ENCODE measurements at places on chromosomes 1 and 21.

GRCh38 chr1:119974013-119974412, 77.7 kb upstream of the ADAM30 start:
- DNase-seq = no peak

DNA sequence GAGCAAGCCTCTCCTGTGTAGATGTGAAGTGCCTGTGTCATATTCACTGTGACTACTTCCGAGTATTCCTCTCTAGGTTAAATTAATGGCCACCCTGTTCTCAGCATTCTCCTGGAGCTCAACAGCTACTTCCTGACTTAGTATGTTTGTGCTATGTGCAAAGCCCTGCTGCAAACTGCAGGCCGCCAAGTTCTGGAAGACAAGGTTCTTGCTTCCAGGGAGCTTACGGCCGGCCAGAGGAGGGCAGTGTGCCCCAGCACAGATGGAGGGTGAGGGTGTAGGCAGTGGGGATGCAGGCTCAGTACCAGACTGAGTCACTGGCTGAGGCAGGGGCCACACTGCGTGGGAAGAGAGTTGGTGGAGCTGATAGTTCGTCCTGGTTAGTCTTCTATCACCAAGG, 43.2 kb downstream of the ELK4 start:
- peak; percentile 14 for DNase-seq

DNA sequence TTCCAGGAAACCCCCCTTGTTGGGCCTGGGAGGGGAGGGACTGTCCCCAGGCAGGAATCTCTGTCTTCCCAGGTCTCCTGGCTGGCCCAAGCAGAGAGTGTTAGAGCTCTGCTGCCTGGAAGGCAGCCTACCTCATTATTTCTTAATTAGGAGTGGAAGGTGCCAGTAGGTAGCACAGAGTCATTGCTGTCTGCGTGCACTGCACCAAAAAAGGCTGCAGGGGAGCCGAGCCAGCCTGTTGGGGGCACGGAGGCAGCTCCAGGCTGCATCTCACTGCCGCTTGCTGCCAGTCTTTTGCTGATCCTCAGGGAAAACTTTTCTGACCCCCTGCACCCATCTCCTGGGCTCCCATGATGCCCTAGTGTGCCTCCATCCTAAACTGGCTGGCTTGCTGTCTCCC, 58.1 kb downstream of the LRRN2 start:
- no peak for DNase-seq

DNA sequence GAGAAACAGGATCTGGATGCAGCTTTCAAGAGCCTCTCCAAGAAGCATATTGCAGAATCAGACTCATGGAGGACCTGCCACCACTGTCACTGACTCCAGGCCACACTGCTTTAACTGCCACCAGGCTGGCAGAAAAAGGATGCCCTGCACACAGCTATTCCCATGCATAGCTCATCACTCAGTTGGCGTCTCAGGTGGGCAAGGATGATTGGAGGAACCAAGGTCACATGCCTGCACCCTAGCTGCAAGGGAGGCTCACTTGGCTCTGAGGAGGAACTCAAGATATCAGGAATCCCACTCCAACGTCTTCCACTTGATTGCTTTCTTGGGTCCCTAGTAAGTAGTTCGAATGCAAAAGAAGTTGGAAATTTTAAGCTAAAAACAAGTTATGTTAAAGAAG, 19.6 kb upstream of the SPOCD1 start:
- no peak for DNase-seq

- DNase-seq = no peak
Measured at GRCh38 chr1:202203238-202204039, 9.8 kb downstream of the LGR6 start.

DNA sequence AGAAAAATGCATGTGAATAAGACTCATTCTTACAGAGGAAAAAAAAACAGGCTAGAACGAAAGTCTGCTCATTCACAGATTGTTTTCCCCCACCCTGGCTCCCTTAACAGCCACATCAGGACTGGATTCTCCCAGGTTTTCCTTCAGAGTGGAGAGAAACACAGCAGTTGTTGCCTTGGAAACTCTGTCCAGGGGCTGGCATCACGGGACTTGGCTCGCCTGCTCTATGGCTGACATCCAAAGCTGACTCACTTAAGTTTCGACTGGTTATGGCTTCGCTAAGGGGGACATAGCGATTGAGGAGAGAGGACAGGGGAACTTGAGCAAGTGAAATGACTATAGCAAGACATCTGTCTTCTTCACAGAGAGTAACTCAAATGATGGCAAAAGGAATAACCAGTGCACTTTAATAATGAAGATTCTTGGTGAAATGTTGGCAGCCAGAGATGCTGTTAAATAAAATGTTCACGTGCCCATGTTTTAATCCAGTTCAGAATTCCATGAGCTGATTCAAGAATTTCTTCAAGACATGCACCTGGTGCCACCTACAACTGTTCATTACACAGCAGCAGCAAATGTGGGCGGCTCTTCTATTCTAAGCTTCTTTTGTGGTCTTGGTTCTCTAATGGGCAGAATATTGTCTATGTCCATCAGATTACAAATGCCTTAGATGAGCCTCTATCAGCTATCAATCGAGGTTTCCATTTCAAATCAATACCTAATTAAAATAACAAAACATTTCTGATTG, 21.8 kb downstream of the MIS18A start:
- DNase-seq = no peak

- DNase-seq = no peak
Measured at GRCh38 chr1:113605146-113605545, 154.1 kb downstream of the PHTF1 start.

DNA sequence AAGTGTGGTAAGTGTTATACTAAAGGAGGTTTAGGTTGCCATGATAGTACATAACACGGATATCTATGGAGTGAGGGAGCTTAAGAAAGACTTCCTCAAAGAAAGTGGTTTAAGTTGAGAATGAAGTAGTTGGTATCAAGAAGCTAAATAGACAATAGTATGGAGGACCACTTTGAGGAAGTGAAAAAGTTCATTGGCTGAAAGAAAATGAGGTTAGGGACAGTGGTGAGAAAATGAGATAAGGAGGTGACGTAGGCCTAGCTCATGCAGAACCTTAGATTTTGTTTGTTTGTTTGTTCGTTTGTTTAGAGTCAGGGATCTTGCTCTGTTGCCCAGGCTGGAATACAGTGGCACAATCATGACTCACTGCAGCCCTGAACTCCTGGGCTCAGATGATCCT, 72.2 kb upstream of the PPIH start:
- no peak for DNase-seq

DNA sequence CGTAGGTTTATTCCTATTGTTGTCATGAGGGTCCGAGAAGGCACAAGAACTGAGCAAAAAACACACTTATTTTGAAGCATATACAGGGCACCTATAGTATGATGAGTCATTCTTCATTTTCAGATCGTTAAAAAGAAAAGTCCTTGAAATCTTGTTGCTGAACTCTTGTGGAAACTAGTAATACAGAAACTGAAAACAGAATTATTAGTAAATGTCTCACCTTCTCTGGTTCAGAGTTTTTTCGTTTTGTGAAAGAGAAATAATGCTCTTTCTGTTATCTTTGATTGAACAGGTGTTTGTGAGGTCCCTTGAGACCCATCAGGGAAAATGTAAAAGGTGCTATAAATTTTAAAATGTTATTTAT, 102.0 kb upstream of the COA6 start:
- DNase-seq = peak; percentile 80

DNA sequence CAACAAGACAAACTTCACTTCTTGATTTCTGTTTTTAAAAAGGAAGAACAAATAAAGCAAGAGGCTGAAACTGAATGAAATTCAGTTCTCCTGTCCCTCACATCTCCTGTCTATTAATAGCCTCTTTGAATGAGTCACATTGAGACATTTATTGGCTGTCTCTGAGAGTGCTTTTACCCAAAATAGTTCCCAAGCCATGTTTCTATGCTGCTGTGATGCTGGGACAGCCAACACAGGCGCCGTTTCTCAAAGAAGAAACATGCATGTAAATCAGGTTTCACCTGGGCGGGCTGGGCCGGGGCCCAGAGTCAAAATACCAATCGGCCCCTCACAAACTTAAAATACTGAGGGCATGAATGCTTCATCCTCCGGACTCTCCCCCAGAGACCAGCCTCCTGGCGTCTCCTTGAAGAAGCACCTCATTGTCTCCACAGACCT, 105.2 kb downstream of the EDEM3 start:
- DNase-seq = no peak

GRCh38 chr1:117312453-117313138, 54.7 kb upstream of the MAN1A2 start:
- peak; percentile 20 for DNase-seq

GRCh38 chr1:118117521-118117920, 67.5 kb downstream of the SPAG17 start:
- no peak for DNase-seq

- no peak for DNase-seq
Measured at GRCh38 chr1:9910076-9910422, at the start of gene CTNNBIP1. CTNNBIP1 (minus strand) TSS chr1:9910269; CDS start chr1:9872064, 38,205 bp downstream.

- DNase-seq = no peak
Measured at GRCh38 chr1:219236933-219237610, 63.4 kb downstream of the LYPLAL1 start.

- peak; percentile 44 for DNase-seq
Measured at GRCh38 chr1:65265651-65266351, 43.5 kb upstream of the DNAJC6 start.

DNA sequence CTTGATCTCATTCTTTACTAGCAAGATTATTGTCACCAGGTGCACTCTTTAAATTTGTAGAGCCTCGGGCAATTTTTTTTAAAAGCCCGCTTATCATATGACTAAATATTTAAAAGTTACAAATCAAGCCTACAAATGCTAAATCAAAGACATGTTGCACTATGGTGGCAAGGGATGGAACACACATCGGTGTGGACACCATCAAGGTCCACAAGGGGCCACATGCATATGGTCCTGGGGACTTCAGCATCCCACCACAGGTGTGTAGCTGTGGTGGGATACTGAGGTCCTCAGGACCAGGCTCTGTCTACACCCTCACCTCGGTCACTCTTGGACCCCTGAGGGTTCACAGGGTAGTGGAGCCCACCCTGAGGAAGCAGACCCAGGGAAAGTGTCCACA, 45.8 kb downstream of the FAM78B start:
- DNase-seq = no peak

DNA sequence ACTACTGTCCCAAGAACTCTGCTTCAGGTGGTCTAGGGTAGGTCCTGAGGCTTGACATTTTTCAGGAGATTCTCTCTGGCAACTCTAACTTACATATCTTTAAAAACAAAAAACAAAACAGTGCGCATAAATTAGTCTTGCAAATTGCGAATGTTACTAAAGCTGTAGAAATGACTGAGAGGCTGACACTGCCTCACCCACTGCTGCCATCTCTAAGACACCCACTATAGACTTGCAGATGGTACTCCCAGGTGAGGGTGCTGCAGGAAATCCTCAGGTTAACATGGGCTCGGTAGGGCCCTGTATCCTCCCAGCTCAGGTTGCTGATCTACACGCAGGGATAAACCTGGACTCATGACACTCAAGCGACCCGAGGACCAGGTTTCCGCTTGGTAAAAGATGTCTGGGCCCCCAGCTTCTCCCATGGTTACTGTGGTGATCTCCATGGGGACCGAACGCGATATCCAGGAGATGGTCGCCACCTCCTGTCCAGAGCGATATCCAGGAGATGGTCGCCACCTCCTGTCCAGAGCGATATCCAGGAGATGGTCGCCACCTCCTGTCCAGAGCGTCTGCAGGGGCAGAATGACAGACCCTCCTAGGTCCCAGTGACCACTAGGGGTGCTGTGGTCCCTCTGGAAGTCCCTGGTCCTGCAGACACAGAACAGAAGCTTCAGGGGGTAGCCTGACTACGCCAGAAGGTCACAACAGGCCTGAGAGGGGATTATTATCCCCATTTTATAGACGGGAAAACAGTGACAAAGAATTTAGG, 16.2 kb upstream of the LY9 start:
- peak; percentile 54 for DNase-seq

- no peak for DNase-seq
Measured at GRCh38 chr1:173347282-173347818, 129.8 kb upstream of the PRDX6 start.

DNA sequence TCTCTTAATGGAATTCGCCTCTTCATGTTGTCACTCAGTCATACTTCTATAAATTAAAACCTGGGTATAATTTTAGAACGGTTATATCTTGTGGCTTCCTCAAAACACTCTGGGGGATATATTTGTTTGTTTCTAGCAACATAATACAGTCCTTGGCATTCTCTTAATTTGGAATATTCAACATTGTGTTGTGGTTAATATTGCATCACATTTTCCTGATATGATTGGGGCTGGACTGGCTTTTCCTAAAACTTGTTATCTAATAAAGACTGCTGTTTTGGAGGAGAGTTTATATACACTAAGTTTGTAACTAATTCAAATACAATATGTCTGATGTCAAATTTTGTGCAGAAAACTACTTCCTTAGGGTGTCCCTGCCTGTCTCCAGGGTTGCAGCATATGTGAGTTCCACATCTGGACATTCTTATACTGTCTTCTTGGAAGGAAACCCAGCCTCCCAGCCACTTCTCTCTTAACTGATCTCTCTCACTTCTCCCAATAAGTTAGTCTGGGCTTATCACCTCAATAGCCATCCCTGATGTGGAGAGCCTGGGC, 892.6 kb downstream of the MRPL39 start:
- no peak for DNase-seq

DNA sequence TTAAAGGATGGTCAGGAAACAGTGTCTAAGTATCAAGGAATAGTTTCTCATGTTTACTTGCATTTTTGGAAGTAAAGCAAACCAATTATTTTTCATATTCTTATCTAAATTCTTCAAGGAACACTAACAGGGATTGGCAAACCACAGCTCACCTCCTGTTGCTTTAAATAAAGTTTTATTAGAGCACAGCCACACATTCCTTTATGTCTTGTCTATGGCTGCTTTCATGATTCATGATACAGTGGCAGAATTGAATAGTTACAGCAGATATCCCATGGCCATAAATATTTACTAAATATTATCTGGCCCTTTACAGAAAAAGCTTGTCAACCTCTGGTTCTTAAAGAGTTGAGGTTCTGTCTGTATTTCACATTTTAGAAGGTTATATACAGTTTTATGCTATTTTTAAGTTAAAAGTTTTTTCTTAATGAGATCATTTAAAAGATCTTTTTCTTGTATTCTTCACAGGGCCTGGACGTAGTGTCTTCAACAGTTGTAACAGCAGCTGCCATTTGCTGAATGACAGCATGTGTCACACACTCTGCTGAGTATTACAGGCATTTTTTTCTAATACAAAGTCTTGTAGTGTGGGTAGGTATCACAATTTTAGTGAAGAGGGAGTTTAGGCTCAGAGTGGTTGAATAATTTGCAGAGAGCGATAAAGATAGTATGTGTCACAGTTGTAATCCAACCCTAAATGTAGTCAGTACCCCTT, 2.6 kb downstream of the ZNF691 start:
- no peak for DNase-seq

- no peak for DNase-seq
Measured at GRCh38 chr21:45945066-45945867, 36.3 kb upstream of the COL6A1 start.

GRCh38 chr1:221708076-221708571, 33.8 kb downstream of the DUSP10 start:
- DNase-seq = peak; percentile 91

Data from activated CD4-positive, alpha-beta T cell treated with anti-CD3 and anti-CD28 coated beads, Interleukin-2, amount 50 U/mL, for 16 hours (primary cell).